ENCODE measurements at places on chromosomes 2 and 18. TPM values are rescaled to one million over a fixed set of nuclear protein-coding genes. Genes with fewer than 3 reads are reported as not detected.

DNA sequence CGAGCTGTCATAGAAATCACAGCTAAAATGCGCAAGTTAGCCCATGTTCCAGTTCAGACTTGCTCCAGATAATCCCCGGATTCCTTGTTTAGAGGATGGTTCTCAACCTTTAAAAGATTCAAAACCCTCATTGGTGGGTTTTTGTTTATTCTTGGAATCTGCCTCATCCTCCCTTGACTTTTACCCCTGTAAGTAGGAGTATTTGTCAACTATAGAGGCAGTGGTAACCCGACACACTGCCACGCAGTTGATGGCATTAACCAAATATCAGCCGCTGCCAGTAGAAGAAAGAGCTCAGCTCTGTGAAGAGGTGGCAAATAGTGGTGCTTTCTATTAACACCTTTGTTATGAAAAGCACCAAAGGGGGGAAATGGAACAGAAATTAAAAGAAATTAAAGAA is 40.4 kb upstream of the SELENOI start:
- no peak for DNase-seq

DNA sequence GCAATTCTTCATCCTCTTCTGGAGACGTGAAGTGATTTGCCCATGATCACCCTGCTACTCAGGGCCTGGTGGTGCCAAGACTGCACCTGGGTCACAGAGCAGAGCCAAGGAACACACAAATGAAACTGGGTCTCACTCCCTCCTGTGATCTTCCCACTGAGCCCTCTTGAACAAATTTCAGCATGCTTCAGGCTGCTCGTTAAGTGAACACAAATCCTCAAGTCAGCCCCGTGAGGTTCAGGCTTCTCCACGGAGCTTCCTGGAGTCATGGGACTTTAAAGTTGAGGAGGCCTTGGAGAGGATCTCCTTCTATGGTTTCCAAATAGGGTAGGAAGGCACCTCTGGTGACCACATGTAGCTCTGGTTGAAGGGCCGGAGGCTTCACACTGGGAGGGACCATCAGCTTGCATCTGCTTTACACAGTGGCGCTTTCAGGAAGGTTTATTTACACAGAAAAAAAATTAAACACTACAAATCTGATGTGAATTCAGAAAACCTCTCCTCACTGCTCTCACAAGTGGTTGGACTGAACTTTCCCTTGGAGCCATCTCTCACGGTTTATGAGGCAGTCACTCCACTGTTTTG is 255.4 kb downstream of the LOXHD1 start:
- no peak for DNase-seq

Gene CPO
- total RNA-seq: not detected

DNA sequence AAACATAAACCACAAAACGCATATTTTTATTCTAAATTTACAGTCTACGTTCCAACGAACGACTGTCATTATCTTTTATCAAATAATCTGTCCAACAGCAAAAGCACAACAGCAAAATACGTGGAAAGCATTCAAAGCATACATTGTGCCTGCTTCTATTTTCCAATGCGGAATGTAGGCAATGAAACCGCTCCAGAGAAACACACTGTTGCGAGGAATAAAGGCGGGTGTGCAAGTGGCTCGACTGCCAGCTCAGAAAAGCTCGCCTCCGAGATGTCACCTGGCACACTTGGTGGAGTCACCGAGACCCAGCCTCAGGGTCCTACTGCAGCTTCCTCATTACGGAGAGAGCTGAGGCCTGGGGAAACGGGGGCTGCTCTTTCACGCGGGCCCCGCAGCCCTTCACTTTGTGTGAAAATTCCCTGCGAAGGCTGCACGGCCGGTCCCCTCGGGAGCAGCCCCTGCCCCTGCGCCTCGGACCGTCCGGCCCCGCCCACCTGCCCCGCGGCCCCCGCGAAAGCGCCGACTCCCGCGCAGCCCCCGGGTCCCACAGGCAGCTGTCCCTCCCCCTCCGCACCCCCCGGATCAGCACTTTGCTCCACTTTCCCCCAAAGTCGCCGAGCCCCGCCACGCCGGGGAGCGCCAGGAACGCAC is 752 bp downstream of the MGAT4A start:
- no peak for DNase-seq

DNA sequence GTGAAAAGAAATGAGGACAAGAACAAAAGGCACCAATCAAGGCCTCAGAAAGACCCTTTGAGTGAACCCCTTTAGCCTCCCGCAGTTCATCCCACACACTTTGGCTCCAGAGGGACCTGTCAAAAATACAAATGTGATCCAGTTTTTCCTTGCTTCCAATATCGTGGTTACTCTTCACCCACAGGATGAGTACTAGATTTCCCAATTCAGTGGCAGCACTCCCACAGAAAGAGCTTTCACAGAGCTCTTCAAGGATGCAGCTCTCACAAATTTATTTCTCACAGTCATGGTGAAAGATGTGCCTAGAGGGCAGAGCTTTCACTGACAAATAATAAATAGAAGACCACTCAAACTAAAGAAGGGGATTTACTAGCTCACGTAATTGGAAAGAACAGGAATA is 3.0 kb upstream of the GFPT1 start:
- no peak for DNase-seq

Gene CFC1
- total RNA-seq: not detected

DNA sequence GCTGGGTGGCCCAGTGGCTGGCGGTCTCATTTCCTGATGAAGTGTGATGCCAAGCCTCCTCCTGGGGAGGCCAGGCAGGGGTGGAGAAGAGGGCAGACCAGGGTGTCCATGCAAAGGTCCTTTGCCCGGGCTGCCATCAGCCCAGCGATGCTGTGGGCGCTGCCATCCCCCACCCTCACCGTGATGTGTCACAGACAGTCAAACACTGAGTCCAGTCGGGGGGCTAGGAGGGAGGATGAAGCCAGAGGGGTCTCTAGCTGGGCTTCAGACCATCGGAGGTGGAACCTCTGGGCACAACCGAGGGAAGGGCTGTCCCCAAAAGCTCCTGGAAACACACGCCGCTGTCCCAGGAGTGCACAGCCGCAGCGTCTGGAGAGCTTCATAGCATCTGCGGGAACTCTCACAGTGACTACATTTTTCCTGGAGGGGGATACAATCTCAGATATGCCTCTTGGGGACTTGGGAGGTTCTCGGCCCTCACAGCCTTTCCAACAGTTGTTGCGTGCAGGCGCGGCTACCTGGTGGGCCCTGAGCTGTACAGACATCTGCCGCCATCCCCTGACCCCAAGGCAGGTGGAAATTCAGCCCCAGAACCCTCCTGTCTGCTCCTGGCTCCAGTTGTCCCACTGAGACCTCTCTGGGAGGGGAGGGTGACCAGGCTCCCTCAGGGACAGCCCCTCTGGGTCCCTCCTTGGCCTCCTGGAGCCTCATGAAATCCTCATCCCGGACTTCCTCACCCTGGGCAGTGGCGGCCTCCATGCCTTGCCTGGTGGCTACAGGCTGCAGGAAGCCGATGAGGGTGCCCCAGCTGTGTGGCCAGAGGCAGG is 26.5 kb upstream of the OTOS start:
- DNase-seq: no peak

Gene SLC11A1
- 1.9 TPM for total RNA-seq

Gene DNAJC5G
- total RNA-seq: not detected

- no peak for DNase-seq
Observed at GRCh38 chr2:210387074-210387473, 72.1 kb upstream of the MYL1 start.

DNA sequence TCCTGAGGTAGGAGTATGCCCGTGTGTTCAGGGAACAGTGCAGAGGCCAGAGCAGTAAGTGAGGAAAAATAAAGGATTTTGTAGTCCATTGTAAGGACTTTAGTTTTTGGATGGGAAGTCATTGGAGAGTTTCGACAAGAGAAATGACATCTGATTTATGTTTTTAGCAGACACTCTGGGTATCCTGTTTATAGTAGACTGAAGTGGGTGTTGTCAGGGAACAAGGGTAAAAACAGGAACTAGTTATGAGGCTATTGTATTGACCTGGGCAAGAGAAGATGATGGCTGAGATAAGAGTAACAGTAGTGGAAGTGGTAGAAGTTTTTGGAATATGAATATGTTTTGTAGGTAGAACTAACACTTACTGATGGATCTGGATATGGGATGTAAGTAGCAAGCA is 59.8 kb downstream of the GTF2A1L start:
- no peak for DNase-seq

DNA sequence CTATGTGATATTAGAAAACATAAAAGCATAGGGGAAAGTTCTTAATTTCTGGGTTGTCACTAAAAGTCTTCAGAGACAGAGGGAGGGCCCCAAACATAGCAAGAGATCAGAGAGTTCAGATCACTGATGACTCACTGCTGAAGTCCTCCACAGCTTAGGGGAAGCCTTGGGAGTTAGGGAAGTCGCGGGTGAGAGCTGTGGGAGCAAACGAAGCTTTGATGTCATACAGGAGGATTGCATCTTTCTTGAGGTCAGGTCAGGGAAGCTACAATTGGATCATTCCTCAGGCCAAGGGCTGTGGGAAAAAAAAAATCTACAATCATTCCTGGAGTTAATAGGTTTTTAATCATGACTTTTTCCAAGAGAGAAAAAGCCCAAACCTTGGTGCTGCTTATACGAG is 96.2 kb downstream of the COPS8 start:
- DNase-seq: no peak

GRCh38 chr18:43887491-43887890 is 610.2 kb upstream of the SYT4 start:
- DNase-seq: no peak

- DNase-seq: no peak
Observed at GRCh38 chr2:12787891-12788801, 71.4 kb downstream of the TRIB2 start.

Gene CYP27A1
- not detected for total RNA-seq

- DNase-seq: no peak
Observed at GRCh38 chr2:221215487-221215886, 356.6 kb downstream of the EPHA4 start.

- DNase-seq: no peak
Observed at GRCh38 chr2:57821088-57821487, 225.5 kb upstream of the VRK2 start.

- no peak for DNase-seq
Observed at GRCh38 chr2:11508279-11508678, 25.6 kb upstream of the GREB1 start.

GRCh38 chr2:197383825-197384224 is 51.0 kb downstream of the SF3B1 start:
- DNase-seq: peak; percentile 63

Gene FER1L5
- not detected for total RNA-seq

Gene CCL20
- total RNA-seq: not detected

Gene POTEE
- 1.5 TPM for total RNA-seq

DNA sequence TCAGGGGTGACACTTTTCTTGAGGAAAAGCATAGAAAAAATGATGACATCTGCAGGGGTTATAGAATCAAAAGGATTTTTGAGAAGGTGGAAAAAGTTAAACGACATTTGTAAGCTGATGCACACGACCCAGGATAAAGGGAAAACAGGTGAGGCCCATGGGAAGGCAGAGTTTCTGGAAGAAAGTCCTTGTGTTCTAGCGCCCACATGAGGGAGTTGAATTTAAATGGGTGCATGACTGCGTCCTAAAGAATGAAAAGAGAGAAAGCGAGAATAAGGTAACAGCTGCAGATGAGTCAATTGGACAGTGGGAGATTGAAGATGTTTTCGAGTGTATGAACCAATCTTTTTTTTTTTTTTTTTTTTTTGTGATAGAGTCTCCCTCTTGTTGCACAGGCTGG is 158.1 kb downstream of the GALR1 start:
- no peak for DNase-seq

DNA sequence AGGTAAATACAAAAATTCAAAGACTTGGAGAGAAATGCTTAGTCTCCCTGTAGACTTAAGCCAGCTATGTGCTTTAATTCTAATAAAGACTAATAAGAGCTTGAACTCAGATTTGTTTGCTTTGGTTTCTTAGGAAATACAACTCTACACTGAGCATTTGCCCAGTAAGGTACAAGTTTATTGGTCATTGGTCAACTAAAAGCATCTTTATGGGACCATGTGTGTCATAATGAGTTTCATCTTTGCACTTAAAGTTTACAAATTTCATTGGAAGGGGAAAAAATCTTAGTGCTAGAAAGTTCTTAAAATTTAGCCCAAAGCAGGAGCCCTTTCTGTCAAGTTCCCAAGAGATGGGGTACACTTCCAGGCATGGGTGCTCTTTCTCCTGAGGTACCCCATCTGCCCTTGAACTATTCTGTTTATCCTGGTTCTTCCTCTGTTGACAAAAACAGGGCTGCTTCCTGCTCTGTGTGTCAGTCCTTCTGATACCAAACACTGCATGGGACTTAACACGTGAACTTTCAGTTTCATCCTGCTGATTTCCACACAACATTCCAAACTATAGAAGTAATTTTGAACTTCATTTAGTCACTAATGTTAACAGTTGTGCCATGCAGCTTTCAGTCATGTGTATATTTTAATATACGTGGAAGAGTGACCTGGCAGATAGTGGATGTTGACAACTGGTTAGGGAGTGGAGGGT is 200.2 kb downstream of the TPGS2 start:
- no peak for DNase-seq

DNA sequence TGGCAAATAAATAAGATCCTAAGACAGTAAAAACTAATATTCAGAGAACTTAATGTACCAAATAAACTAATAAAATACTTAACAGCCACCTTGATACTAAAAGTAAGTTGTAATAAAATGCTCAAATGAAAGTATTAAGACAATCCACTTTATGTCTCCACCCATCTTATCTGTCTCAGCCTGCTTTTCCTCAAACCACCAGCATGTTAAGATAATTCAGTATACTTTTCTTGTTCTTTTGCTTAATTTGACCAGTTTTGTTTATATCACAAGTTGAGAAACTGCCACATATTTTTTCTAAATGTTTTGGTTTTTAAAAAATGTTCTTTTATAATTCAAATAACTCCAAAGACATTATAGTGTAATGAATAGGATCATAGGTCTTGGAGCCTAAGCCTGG is 142.0 kb downstream of the MBD5 start:
- no peak for DNase-seq

Gene UGT1A9
- not detected for total RNA-seq

Gene PPP1R1C
- total RNA-seq: not detected

Gene PSMA8
- not detected for total RNA-seq

Gene SCYGR8
- not detected for total RNA-seq

Gene CCDC93
- 24.6 TPM for total RNA-seq

Gene CYP27C1
- total RNA-seq: not detected

DNA sequence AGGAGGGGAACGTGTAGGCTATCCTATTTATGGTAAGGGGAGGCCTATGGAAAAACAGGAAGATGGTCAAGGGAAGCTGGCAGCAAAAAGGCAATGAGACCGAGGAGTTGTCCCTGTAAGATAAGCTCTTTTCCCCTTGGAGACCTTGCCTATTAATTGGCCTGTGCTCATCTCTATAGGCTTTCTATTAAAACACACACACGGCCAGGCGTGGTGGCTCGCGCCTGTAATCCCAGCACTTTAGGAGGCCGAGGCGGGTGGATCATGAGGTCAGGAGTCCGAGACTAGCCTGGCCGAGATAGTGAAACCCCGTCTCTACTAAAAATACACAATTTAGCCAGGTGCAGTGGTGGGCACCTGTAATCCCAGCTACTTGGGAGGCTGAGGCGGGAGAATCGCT is 32.1 kb downstream of the EPAS1 start:
- no peak for DNase-seq

Gene EGR4
- 0.14 TPM for total RNA-seq

Gene HOXD12
- 1.0 TPM for total RNA-seq

Gene ALKAL2
- not detected for total RNA-seq
